T-helper 2 cell (primary cell): ENCODE measurements at places on chromosomes 1 and 21.
A peak's percentile ranks its signal among the peaks of the same experiment; 100 is the strongest.

GRCh38 chr1:241323514-241324195 lies 33.4 kb downstream of the RGS7 start:
- no peak for DNase-seq

DNA sequence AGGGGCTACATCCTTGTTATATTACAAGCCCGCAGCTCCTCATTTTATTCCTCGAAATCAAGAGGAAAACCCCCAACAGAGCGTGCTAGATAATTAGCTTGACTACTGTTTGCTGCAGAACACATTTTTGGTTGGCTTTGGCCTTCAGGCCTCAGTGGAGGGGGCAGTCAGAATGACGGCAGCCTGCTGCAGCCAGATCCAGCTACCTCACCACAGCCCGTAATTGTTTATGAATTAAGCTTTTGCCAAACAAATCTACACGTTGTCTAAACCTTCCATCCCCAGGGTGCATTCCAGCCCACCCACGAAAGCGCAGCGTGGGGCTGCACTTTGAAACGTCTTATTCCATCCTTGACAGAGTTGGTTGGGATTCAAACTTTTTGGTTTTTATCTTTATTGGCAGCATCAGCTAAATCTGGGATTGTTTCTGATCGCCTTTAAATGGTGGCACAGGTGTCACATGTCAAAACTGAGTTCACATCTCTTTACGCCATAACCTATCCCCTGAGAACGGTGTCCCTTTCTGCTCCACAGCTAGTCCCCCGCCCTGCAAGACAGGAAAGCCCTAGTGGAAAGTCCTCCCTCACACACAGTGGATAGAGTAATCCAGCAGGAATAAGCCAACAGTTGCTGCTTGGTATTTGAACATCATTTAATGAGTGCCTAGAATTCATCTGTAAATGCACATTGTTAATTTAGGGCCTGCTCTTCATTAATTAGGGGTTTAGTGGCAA lies 195.5 kb downstream of the LMO4 start:
- no peak for DNase-seq

DNA sequence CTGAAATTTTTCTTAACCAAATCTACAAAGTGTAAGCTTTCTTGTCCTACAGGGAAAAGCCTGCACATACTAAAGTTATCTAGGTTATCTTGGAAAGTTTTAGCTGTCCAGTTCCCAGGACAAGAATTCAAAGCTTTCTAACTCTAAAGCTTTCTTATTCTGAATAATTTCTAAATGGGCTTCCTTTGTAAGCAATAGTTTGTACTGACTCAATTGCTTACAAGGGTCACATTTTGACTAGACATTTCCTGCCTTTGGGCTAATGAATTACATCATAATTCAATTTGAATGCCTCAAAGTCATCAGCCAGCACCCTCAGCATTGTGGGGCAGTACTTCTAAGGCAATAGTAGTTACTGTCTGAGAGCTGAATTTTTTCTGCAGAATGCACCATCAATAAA lies 223.0 kb downstream of the LTN1 start:
- no peak for DNase-seq

DNA sequence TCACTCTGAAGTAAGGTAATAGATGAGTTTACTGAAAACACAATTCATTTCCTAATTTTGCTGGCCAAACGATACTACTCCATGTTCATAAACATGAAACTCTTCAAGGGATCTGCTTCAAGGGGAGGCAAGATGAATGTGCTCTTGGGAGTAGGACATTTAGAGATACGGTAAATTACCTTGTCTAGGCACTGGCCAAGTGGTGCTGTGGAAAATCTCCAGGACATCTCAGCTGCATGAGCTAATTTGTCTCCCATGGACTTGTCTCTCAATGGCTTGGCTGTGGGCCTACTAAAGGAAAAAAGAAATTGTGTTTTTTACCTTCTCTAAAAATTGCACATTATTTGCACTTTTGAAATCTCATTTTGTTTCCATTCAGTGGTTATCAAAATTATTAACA lies 780.6 kb downstream of the LTN1 start:
- DNase-seq: no peak

- DNase-seq: no peak
Observed at GRCh38 chr1:45348609-45348965, 8.3 kb upstream of the MUTYH start.

GRCh38 chr1:58249737-58250586 lies 296.6 kb downstream of the OMA1 start:
- no peak for DNase-seq

DNA sequence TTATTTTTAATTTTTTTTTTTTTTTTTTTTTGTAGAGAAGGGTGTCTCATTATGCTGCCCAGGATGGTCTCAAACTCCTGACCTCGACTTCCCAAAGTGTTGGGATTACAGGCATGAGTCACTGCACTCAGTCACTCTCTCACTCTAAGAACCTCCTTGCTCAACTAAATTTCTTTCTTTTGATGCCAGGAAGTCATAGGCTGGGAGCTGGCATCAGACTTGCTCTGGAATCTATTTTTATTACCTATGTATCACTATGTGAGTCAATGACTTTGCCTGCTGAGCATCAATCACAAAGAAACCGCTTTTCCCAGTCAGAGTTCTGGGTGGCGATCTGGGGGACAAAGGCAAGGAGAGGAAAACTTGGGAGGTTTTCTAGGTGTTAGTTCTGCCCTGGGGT lies 35.5 kb upstream of the PARP1 start:
- no peak for DNase-seq

- no peak for DNase-seq
Observed at GRCh38 chr1:214120191-214120590, 132.4 kb downstream of the PROX1 start.

DNA sequence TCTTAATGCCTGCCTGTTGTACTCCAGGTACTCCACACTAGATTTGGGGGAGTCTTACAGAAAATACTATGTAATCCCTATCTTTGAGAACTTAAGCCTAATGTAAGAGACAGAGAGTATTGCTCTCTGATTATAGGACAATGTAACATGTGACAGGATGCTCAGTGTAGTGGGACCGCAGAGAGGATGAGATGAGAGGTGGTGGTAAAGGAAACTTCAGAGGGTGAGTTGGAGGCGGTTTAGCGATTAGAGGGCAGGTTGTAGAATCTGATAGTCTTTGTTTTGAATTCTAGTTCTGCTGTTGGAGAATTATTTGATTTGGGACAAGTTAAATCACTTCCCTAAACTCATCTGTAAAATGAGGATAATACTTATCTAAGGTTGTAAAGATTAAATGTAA lies 5.4 kb downstream of the SOAT1 start:
- DNase-seq: no peak

DNA sequence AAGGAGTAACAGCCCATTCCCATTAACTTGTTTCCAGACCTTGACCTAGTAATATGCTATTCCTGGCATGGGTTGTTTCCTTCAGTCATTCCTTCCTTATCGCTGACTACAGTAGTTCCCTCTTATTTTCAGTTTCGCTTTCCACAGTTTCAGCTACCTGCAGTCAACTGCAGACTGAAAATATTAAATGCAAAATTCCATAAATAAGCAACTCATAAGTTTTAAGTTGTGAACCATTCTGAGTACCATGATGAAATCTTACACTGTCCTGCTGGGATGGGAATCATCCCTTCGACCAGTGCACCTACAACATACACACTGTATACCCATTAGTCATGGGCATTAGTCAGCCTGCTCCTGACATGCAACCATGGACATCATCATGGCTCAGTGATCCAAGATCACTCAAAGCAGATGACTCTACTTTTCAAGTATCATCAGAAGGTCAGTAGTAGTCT lies 66.7 kb downstream of the CCDC30 start:
- DNase-seq: no peak

DNA sequence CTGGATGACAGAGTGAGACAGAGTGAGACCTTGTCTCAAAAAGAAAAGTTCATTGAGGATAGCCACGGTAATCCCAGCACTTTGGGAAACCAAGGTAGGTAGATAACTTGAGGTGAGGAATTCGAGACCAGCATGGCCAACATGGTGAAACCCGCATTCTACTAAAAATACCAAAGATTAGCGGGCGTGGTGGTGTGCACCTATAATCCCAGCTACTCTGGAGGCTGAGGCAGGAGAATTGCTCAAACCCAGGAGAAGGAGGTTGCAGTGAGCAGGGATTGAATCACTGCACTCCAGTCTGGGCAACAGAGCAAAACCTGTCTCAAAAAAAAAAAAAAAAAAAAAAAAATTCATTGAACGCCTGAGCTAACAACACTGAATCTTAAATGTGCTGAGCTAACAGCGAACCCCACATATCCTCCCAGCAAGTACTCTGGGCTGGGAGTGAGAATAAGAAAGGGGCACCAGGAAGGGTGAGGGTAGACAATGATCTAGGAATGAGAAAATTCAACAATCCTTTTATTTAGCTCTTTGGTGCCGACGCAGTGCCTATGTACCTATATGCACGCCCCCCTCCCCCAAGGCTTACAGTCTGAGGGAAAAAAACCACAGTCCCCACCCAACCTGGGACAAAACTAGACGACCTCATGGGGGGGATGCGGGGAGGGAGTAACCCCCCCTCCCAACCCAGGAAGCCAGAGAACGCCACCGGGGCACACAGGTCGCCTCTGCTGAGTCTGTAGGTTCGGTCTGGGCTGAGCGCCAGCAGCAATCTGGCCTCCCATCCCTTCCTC lies 1.4 kb upstream of the CACNA1S start:
- no peak for DNase-seq

GRCh38 chr1:99170516-99170915 lies 93.8 kb upstream of the PLPPR4 start:
- no peak for DNase-seq

DNA sequence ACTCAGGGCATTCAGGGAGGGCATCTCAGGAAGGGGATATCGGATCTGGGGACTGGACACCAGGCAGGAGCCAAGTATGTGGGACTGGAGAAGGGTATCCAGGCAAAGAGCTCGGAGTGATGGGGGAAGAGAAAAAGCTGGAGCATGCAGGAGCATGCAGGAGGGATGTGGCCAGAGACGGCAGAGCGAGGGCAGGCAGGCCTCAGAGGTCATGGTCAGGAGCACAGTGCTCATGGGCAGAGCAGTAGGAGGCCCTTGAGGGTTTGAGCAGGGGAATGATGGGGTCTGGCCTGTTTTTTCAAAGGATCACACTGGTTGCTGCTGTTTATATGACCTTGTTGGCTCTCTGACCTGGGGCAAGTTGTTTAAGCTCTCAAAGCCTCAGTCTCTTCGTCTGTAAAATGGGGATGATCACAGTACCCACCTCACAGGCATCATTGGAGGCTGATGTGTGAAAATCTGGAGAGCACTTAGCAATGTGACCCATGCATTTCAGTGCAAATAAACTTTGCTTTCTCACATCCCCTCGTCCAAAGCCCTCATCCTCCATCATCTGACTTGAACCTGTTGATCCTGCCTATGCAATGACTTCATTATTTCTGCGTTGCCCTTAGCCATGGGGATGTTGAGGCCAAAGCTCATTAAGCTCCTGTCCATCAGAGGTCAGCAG lies 273.1 kb downstream of the MATN1 start:
- DNase-seq: no peak

- no peak for DNase-seq
Observed at GRCh38 chr1:60152891-60153290, 79.3 kb upstream of the C1orf87 start.

GRCh38 chr1:2414297-2414958 lies 2.1 kb upstream of the PEX10 start:
- DNase-seq: peak; percentile 56

DNA sequence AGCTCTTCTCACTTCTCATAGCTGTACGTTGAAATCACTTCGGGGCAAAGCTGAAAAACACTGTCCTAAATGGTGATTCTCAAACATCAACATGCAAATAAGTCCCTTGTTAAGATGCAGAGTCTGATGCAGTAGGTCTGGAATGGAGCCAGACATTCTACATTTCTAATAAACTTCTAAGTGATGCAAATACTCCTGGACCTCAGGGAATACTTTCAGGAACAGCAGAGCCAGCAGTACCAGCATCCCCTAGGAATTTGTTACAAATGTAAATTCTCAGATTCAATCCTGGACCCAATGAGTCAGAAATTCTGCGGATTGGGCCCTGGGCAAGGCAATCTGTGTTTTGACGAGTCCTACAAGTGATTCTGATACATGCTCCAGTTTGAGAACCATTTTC lies 152.3 kb downstream of the PCNX2 start:
- no peak for DNase-seq

- DNase-seq: no peak
Observed at GRCh38 chr1:6504887-6505286, 13.4 kb upstream of the PLEKHG5 start.

DNA sequence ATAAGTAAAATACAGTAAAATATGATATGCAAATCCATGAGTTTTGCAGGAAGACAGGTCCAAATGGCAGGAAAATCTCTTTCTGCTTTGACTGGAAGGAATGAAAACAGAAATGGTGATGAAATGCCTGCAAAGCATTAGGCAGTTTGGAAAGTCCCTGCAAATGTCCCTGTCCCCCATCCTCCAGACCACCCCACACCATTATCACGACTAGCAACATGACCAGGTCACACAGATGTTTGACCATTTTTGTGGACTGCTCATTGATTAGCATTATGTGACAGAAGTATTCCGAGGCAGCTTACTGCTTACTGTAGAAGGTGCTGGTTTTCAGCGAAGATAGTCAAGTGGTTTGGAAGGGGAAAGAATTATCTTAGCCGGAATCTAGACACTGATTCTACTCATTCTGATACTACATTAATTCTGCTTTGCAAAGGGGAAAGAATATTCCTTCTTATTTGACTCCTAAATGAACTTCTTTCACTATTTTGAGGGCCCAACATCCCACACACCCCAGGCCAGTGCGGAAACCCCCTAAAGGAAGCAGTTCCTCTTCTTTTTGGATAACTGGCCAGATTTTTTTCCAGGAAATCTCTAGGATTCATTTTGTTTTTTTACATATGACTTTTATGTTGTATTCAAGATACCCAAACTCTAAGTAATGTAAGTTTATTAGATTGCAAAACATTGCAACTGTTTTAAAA lies 9.5 kb upstream of the CR2 start:
- no peak for DNase-seq

- no peak for DNase-seq
Observed at GRCh38 chr1:79295967-79296366, 289.4 kb upstream of the ADGRL4 start.

DNA sequence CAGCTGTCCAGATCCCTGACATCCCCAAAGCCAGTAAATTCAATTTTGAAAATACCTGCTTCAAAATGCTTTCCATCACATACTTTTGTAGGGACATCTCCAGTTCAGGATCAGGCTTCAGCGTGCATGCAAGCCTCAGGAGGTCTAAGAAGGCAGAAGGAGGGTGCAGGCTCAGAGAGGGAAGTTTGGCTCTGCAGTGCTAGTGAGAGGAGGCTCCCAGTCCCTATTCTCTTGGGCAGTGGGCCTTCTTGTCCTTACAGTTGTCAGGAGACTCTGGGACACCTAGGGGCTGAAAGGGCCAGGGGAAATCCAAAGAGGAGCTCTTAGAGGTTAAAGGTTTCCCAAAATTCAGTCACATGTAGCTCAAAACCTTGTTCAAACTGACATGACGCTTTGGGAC lies 20.1 kb downstream of the ADCY10 start:
- no peak for DNase-seq

GRCh38 chr1:103025858-103026409 lies 82.4 kb downstream of the COL11A1 start:
- DNase-seq: no peak

DNA sequence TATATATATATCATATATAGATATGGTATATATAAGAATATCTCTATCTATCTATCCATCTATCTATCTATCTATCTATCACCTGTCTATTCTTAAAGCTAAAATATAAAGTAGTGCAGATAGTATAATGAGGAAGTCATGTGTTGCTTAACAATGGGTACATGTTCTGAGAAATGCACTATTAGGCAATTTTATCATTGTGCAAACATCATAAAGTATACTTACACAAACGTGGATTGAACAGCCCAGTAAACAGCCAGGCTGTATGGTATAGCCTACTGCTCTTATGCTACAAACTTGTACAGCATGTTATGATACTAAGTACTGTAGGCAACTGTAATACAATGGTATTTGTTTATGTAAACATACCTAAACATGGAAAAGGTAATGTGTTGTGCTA lies 621.0 kb upstream of the NCAM2 start:
- no peak for DNase-seq
